ENCODE measurements at places on chromosomes 5 and 9. TPM values are rescaled to one million over a fixed set of nuclear protein-coding genes. Genes with fewer than 3 reads are reported as not detected.

GBGT1 gene
- total RNA-seq, result 8.5 TPM

PCDHA13 gene
- 1.2 TPM for total RNA-seq

TAF1L gene
- 0.02 TPM for total RNA-seq

GKAP1 gene
- 1.2 TPM for total RNA-seq

SHLD3 gene
- total RNA-seq, result 2.7 TPM

CYLC2 gene
- not detected for total RNA-seq

FCN2 gene
- total RNA-seq, result not detected

All from astrocyte (in vitro differentiated cells and primary cell).